GM13977 (cell line): ENCODE measurements at places on chromosomes 4 and X.

GRCh38 chrX:1449823-1450149, 2.9 kb downstream of the ASMTL start:
- peak; percentile 1 for DNase-seq

- DNase-seq = no peak
Observed at GRCh38 chr4:26384380-26385057, 63.7 kb downstream of the RBPJ start.

DNA sequence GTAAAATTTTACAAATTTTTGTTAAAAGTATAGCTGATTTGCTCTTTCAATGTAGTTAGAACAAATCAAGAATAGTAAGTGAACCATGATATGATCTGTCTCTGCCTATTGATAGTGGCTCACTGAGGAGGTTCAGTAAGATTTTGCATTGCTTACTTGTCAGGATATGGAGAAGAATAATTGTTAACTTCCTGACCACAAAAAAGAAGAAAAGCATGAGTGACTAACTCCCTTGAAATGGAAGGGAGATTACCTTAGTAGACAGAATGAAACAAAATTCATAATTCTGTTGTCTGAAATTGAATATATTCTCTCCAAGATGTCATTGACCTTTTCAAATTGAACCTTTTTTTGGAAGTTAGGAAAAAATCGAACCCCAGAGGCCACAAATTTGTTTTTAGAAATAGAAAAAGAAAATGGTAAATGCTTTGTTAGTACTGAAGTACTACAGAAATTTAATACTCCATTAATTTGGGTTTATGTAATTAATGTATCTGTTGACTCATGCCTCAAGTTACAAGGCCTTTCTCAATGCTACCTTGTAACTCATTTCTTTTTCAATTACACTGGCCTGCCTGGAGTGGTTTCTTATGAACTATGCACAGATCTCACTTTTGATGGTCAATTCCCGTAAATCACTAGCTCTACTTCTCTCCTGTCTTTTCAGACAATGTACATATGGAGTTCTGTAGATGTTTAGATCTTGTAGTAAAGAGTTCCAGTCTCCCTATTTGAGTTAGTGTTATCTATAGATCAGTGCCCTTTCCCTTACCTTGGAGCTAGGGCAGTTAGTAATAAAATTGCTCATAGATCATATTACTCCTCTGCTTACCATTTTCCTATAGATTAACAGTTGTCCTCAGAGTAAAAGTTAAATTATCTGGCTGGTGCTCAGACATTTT, 139.3 kb downstream of the TLL1 start:
- DNase-seq = no peak

- no peak for DNase-seq
Observed at GRCh38 chr4:163773940-163774339, 279.4 kb downstream of the TMA16 start.
